ENCODE measurements at places on chromosomes 2 and 18.

DNA sequence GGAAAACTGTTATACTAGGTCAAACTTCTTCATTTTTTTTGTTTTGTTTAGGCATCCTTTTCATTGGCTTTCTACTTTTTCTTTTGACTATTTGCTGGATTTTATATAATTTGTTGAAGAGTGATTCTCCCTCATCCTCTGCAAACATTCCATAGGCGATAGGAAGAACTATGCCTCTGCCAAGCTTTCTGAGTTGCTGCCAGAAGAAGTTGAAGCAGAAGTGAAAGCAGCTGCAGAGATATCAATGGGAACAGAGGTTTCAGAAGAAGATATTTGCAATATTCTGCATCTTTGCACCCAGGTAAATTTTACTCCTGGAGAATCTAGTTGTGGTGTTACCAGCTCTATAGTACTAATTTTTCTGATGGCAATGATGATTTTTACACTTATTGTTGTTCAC, 25.4 kb downstream of the NOP58 start:
- DNase-seq: no peak

DNA sequence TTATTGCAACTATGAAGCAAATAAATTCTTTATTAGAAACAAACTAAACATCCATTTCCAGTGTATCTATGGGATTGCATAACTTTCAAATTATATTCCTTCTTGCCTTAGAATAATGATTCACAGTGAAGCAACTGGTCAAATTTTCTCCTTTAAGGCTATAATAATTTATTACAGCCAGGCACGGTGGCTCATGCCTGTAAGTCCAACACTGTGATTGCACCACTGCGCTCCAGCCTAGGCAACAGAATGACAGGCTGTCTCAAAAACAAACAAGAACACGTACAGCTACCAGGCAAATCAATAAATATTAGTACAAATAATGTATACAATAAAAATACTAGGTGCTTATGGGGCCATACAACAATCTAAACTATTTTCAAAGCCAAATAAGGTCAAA, 1416.2 kb downstream of the LRP1B start:
- no peak for DNase-seq

DNA sequence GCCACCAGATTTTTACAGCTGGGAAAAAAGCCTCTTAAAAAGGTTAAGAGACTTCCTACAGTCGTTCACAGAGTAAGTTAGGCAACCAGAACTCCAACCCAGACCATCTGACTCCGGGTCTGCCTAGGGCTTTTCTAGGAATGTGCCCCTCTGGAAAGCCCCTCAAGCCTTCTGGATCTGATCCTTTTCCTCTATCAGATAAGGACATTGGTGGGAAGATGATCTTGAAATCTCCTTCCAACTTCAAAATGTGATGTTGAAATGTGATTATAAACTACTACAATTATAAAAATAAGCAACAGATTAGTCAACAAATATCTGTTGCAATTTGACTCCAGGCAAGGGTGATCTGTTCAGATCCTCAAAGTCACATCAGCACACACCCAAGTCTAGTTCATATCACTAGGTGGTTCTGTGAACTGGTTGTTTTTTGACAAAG, 270.4 kb downstream of the ARHGAP15 start:
- DNase-seq: no peak

GRCh38 chr2:152464851-152465470, 130.0 kb downstream of the FMNL2 start:
- DNase-seq: no peak

DNA sequence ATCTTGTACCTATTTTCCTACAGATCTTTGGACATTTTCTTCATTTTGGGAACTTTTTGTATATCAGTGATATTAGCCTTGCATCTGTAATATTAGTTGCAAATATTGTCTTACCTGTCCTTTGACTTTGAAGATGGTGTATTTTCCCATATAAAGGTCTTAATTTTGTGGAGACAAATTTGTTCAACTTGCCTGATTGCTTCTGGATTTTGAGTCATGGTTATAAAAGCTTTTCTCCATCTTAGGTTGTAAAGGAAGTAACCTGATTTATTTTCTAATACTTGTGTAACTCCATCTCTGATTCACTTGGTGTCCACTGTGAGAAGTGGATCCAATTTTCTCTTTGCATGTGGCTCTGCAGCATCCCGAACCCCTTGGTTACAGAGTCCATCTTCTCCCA, 97.7 kb upstream of the OTOS start:
- no peak for DNase-seq

DNA sequence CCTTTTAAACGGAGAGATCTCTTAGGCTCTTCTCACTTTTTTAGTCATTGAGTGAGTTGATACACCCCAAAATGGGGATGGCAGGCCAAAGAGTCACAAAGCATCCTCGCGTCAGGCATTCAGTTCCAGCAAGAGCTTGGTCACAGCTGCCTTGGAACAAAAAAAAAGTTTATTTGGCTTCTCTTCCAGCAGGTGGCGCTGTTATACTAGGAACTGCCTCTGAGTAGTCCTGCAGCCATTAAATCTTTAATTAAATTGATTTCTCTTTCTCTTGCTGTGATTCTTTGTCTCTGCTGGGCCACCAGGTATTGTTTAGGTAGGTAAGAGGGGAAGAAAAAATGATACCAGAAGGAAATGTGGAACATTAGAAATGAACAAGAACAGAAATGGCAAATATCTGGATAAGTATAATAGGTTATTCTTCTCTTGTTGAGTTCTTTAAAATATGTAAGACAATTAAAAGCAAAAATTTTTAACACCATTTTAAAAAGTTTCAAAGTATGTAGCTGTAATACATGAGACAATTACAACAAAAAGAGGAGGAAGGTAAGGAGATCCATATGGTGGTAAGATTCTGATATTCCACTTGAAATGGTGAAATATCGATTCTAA, 175.1 kb downstream of the GALNT1 start:
- no peak for DNase-seq

Measured in vagina (tissue), 2 donors.